CMK (cell line): ENCODE measurements at places on chromosomes 16 and 17.

DNA sequence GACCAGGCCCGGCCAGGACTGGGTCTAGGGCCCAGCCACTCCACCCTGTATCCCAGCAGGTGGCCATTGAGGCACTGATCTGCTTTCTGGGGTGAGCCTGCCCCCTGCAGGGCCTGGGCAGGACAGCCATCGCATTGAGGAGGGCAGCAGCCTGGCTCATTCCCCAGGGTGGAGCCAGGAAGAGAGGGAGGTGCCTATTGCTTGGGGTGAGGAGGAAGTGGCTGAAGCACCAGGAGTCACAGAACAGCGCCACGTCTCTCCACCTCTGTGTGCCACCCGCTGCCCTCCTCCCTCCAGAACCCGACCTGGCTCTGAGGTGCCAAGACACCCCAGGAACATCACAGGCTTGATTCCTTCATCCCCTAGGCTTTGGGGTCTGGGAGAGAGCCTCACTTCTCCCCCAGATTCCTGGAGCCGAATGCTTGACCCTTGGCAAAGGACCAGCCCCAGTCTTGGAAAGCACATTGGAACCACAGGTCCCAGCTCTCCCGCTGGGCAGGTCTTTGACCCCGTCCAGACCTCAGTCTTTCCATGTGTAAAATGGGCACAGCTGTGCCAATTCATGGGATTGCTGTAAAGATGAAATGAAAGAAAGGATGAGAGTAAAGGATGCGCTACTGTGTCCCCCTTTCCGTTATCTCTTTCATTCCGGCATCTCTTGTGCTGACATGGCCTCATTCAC is 7.2 kb upstream of the KRT36 start:
- DNase-seq: peak; percentile 44

DNA sequence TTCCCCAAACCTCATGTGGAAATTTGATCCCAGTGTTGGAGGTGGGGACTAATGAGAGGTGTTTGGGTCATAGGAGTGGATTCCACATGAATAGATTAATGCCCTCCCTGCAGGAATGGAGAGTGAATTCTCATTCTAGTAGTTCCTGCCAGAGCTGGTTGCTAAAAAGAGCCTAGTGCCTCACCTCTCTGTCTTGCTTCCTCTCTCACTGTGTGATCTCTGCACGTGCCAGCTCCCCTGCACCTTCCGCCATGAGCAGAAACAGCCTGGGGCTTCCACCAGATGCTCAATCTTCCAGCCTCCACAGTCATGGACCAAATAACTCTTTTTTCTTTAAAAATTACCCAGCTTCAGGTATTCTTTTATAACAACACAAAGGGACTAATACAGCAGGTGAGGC is 72.9 kb upstream of the CLEC3A start:
- no peak for DNase-seq

- DNase-seq: no peak
Observed at GRCh38 chr16:15509593-15510535, 75.5 kb downstream of the BMERB1 start.

DNA sequence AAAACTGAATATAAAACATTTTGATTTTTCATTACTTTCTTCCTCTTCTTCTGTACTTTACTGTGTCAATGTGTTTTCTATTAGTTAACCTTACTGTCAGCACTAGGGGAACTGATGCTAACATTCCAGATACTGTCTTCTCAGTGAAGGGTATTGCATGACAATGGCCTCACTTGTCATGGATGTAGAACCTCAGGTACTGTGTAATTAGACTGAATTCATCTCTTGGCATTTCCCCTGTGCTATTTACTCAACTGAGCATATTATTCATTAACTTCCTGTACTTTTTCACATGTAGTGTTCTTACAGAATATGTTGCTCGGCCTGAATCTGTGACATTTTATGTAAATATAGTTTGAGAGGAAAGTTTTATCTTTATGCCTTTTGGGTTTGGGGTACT is 237.0 kb downstream of the CA10 start:
- DNase-seq: no peak

DNA sequence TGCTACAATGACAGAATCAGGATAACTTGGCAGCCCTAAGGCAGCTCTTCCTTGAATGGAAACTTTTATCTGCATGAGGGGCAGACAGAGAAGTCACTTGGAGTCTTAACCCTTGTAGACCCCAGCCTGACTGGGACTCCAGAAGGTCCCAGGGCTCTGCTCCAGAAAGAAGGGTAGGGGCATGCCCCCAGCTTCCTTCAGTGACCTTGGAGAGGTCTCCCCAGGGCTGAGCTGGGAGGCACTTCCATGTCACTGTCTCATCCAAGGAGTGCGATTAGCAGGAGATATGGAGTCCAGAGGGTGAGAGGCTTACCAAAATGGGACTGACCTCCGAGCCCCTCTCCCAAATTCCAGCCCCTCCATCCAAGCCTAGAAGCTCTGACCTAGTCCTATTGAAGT is 3.4 kb upstream of the NLRC5 start:
- no peak for DNase-seq

DNA sequence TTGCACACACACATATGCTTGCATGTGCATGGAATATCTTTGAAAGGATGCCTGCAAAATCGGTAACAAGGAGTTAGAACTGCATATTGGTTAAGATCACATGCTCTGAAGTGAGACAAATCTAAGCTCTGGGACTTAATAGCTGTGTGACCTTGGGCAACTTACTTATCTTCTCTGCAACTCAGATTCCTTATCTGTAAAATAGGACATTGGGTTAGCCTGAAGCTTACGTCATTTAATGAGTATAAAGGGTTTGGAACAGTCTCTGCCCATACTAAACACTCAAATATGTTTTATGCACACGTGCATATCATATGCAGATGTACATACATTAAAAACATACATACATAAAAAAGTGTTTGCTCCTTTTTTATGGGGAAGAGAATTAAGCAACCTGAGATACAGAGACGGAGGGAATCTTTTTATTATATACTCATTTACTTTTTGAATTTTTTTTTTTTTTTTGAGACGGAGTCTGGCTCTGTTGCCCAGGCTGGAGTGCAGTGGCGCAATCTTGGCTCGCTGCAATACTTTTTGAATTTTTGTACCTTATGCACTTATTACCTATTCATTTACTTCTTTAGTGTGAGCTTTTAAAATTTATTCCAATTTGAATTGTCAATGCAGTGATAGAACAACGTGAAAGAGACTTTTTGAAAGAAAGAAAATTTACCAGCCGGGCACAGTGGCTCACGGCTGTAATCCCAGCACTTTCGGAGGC is 206.2 kb downstream of the CCDC182 start:
- no peak for DNase-seq

- no peak for DNase-seq
Observed at GRCh38 chr16:12964461-12964860, 63.1 kb downstream of the SHISA9 start.

DNA sequence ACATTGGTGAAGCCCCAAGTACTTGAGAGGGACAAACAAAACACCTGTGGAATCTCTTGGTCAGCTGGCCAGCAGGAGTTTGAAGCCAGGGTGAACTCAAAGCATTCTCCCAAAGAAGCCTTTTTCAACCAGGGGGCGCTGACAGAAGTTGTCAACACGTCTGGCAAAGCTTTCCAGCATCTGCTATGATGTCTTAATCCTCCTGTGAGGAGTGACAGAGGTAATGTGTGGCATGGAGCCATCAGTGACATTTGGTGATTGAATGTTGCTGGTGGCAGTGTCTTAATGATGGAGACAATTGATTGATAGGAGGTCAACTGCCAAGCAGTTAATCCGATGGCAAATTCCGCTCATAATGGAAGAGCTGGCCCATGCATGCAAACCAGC is 257.6 kb upstream of the HSBP1 start:
- DNase-seq: no peak

- DNase-seq: no peak
Observed at GRCh38 chr17:73396431-73397277, 84.9 kb upstream of the CDC42EP4 start.

DNA sequence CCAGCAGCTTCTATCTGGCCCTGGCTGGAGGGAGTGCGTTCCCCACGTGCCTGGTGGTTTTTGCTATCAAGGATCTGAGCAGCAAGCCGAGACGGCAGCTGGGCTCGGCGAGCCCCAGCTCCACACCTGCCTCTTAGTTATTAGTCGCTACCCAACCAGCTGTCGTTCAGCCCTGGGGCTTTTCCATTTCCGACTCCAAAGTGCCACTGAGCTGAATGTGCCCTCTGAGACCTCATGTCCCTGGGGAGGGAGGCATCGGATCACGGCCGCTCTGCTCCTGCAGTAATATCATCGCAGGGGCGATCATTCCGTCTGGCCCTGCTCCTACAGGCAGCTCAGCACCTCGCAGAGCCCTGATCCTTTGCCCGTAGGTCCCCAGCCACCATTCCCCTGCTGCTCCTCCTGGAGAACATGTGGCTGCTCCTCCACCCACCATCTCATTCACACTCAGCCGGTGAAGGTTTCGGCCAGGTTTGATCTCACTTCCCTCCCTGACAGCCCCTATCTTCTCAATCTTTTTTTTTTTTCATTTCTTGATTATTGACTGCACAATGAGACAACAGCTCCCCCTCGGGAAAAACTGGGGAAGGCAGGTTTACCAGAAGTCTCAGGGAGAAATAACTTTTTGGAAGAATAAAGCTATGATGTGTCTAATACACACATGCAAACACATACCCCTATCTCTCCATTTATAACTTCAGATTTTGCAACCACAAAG is 86.7 kb downstream of the ZFHX3 start:
- DNase-seq: no peak

DNA sequence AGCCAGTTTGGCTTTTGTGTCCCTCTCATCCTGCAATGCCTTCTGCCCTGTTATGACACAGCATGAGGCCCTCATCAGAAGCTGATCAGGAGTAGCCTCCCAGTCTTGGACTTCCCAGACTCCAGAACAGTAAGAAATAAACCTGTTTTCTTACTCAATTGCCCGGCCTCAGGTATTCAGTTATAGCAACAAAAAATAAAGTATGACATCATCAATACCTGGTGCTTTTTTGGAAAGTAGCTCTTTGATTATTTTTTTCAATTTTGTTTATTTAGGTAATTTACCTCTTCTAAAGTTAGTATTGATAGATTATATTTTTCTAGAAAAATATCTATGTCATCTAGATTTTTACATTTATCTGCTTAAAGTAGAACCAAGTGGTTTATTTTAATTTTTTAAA is 112.8 kb upstream of the CES5A start:
- no peak for DNase-seq

GRCh38 chr17:9256751-9257629 is 235.7 kb downstream of the NTN1 start:
- no peak for DNase-seq

- no peak for DNase-seq
Observed at GRCh38 chr16:4847774-4848587, 700 bp downstream of the UBN1 start.

- no peak for DNase-seq
Observed at GRCh38 chr17:66944351-66945146, 20.0 kb upstream of the CACNG4 start.

DNA sequence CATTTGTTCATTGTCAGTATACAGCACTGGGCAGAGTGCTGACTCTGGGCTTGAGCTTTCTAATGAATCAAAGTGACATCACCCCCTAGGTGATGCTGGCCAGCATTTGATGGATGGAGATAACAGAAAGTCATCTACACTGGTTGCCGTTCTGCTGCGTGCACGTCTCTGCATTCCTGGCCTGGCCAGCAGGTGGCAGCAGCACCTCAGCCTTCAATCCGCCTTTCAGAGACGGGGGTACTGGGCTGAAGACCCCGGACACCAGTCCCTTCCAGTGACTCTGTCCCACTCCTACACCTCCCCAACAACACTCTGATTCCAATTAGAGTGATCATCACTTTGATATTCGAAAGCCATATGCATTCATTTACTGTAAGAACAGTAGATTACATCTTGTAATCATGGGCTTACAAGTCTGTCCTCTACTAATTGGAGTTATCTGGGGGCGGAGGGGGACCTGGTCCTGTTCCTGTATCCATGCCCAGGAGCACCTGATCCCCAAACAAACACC is 6.0 kb downstream of the CPSF4L start:
- no peak for DNase-seq

DNA sequence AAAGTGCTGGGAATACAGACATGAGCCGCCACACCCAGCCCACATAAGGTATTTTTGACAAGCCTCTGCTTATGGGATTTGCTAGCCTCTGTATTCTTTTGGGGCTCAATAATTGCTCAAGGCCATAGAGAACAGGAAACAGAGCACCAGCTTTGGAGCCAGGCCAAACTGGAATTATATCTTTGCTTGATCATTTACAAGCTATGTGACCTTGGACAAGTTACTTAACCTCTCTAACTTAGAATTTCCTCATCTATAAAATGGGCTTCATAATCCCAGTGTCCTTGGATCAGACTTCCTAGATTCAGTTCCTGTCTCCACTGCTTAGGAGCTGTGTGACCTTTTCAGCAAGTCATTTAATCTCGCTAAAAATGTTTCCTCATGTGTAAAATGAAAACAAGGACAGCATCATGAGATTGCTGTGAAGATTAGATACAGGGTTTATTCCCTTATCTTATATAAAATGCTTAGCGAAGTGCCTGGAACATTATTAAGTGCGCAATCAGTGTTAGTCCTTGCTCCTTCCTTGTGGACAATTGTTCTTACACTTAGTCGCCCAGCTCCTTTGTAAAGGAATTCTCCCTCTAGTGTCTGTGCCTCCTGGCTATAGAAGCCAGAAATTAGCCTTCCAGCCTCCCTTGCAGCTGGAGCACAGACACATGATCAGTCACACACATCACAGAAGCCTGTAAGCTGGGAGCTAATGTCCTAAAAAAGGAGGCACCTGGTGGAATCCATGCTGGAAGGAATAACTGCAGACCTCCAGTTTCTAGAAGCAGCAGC is 16.6 kb downstream of the KRT9 start:
- no peak for DNase-seq

DNA sequence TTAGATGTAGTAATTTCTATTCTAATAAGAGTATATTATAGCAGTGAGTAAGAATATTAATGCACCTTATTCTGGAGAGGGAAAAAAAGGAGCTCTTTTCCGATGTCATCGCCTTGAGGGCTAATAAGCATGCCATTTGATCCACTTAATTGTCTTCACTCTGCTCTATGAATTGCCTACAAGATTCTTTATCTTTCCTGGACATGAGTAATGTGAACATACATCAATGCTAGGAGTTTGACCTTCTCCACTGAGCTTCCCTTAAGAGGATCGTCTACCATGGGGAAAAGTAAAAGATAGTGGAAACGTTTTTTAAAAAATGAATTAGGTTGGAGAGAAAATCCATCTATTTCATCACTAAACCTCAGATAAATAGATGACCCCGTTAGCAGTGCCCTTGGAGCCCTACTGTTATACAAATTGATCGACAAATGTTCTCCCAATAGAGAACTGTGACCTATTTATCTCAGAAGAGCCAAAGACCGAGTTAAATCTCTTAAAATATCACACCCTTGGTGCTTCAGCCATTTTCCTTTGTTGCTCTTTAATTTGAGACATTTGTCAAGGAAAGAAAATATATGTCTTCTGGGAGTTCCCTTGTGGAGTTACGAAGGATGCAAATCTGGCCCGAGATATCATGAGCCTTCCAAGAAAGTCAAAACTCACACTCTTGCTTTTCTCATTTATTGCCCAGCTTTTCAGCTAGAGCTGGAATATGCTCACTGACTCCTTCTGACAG is 898.5 kb downstream of the KCNJ2 start:
- DNase-seq: no peak

GRCh38 chr16:1729445-1729844 is 23.4 kb downstream of the MAPK8IP3 start:
- no peak for DNase-seq
